ENCODE measurements at places on chromosomes 13 and 19.

DNA sequence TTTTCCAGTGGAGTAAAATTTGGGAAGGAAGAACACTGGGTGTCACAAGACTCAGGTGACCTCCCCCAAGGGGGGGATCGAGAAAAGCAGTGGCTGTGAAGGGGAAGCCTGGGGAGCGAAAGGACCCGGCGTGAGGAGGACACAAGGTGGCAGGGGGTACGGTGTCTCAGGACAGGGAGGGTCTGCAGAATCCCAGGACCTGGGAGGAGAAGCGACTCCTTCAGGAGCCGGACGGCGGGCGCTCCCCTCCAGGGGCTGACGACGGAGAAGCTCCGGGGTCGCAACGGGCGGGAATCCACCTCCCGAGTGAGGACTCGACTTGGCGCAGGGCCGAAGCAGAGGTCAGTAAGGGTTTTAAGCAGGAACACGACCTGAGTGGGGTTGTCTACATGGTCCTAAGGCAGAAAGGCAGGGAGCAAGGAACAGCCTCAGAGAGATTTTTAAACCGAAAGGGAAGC, 529 bp downstream of the ZNF836 start:
- peak; percentile 20 for DNase-seq

GRCh38 chr19:7333198-7334118, 15.3 kb upstream of the ARHGEF18 start:
- no peak for DNase-seq

- DNase-seq: peak; percentile 59
These were observed 608 bp downstream of the MYADM start for GRCh38 chr19:53868091-53868891.

DNA sequence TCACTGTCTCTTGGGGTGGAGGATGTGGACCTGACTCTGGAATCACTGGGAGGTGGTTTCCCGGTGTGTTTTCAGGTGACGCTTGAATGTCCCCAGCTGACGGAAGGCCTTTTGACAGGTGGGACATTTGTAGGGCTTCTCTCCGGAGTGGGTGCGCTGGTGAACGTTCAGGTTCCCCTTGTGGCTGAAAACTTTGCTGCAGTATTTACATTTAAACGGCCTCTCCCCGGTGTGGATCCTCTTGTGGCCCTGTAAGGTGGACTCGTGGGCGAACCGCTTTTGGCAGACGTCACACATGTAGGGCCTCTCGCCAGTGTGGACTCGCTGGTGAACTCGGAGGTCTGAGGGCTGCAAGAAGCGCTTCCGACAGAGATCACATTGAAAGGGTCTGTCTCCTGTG, 7.8 kb downstream of the ZSCAN5B start:
- no peak for DNase-seq

GRCh38 chr19:31427857-31428256, 78.6 kb upstream of the TSHZ3 start:
- DNase-seq: no peak

GRCh38 chr19:12952488-12953137, 4.4 kb downstream of the GADD45GIP1 start:
- no peak for DNase-seq

Data from activated CD4-positive, alpha-beta memory T cell treated with anti-CD3 and anti-CD28 coated beads, Interleukin-2, amount 10 ng/mL, durations not matched to agents 7 days and 5 days (primary cell).